A172 (cell line): ENCODE measurements at places on chromosomes 6 and 20.

GRCh38 chr6:128029826-128030225, 129.0 kb upstream of the THEMIS start:
- no peak for DNase-seq

GRCh38 chr6:140321891-140322290, 947.4 kb upstream of the CITED2 start:
- no peak for DNase-seq

DNA sequence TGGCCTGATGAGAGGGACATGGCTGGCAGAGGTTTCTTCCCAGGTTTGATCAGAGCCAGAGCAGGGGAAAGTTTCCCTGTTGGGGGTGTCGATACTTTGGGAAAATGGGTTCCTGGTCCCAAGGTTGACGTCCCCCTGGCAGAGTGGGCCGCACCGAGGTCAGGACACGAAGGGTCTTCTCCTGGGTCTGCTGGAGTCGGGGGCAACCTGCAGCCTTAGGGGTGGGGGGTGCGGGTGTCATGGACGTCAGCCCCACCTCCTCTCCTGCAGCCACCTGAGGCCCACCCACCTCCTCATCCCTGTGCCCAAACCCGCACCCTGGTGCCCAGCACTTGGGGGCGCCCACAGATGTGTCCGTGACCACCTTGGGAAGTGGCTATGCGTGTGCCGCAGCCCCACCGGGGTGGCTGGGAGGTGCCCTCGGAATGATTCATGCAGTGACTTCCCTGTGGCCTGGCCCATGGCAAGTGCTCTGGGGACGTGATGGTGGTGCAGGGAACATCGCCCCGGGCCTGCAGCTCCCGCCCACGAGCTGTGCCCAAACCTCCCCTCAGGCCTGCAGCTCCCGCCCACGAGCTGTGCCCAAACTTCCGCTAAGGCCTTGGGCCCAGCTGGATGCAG, 64.9 kb downstream of the YTHDF1 start:
- no peak for DNase-seq

- DNase-seq: no peak
Measured at GRCh38 chr6:120945905-120946594, 388.2 kb downstream of the TBC1D32 start.

- no peak for DNase-seq
Measured at GRCh38 chr20:61748376-61748775, 317.3 kb downstream of the TAF4 start.

DNA sequence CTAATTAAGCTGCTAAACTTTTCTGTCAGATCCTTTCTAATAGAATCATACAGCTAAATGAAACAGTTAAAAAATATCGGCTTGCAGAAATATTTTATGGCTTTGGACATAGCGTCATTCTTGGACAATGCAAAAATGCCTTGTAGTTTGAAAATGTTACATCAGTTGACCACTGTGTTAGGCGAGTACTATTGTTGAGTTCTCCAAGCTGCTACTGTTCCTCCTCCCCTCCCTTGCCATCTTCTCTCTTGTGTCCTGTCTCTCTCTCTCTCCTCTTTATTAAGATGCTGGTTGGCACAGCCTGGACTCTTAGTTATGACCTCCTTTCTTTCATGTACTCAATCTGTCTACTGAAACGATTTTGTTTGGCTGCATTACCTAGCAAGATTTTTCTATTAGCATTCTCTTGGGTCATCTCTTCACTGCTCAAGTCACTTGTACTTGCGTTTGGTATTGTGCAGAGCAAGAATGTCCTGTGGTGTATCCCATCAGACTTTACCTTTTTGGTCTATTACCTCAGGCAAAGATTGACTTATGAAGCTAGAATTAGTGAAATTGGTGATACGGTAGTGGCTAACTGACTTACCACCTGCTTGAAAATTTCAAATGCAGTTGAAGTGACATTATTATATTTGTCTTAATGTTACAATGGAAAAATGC, 127.9 kb downstream of the FARS2 start:
- DNase-seq: no peak

- DNase-seq: no peak
Measured at GRCh38 chr6:43762966-43763695, 6.9 kb upstream of the VEGFA start.

GRCh38 chr6:72262254-72262653, 359.6 kb upstream of the KCNQ5 start:
- DNase-seq: no peak
